ENCODE measurements at places on chromosomes 2 and 18.

DNA sequence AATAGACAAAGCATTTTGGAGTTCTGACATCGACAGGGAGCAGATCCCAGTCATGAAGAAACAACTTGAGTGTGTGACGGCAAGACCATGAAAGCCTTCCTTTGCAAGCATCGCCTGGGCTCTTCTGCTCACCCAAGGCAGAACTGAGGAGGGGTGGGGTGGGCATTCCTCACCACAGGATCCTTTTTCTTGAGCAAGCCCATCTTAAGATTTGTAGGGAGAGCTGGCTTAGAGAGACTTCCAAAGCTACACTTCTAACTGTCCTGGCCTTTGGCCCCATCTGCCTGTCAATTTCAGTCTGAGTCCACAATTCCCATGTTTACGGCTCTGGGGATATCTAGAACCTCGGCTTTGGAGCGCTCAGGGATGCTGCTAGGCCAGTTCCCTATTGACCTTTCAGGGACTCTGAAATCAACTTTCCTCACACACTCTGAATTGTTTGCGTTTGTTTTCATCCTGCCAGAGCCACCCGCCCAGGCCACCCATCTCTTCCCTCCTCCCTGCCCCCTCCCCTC, 3.7 kb downstream of the KLHL14 start:
- DNase-seq, result no peak

GRCh38 chr2:226798422-226799210, 1.0 kb downstream of the IRS1 start:
- DNase-seq, result peak; percentile 48

- peak; percentile 12 for DNase-seq
These were observed 31.9 kb downstream of the C1QL2 start for GRCh38 chr2:119126650-119127049.

GRCh38 chr2:33377048-33377447, 99.4 kb upstream of the RASGRP3 start:
- no peak for DNase-seq

- DNase-seq, result no peak
These were observed 60.8 kb downstream of the LYPD6B start for GRCh38 chr2:149099298-149099697.

- DNase-seq, result no peak
These were observed 101.6 kb upstream of the TEX51 start for GRCh38 chr2:126796931-126797621.

DNA sequence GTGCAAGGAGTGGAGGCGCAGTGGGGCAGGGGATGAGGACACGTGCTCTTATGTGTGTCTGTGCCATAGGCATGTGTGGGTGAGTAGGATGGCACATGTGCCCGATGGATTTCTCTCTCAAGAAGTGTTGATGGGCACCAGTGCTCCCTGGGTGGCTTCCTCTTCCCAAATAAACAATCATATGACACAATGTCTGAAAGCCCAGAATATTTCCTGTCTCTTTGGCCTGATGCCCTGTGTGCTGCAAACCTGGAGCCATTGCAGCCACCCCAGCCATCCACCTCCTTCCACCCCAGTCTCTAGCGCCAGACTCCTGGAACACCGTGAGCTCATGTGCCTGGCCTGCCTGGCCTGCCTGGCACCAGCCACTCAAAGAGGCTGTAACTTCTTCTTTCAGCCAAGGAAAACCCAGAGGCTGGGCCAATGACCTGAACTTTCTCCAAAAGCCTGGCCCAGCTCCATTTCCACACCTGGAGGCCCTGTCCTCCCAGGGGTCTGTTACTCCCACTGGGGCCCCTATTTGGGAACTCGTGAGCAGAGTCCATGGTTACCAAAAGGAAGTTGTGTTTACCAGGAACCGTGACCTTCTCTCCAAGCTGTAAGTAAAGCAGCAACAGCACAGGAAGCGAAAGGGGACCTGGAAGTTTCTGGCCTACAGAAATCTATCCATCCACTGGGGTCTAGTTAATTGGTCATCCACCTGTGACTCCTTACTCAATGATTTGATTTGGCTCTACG, 9.5 kb upstream of the ZBTB7C start:
- DNase-seq, result no peak
